ENCODE measurements at places on chromosomes 3 and 15.

GRCh38 chr3:116929505-116930222 is 220.1 kb downstream of the TUSC7 start:
- no peak for DNase-seq

- no peak for DNase-seq
These were observed 156.7 kb upstream of the TSC22D2 start for GRCh38 chr3:150251187-150252062.

DNA sequence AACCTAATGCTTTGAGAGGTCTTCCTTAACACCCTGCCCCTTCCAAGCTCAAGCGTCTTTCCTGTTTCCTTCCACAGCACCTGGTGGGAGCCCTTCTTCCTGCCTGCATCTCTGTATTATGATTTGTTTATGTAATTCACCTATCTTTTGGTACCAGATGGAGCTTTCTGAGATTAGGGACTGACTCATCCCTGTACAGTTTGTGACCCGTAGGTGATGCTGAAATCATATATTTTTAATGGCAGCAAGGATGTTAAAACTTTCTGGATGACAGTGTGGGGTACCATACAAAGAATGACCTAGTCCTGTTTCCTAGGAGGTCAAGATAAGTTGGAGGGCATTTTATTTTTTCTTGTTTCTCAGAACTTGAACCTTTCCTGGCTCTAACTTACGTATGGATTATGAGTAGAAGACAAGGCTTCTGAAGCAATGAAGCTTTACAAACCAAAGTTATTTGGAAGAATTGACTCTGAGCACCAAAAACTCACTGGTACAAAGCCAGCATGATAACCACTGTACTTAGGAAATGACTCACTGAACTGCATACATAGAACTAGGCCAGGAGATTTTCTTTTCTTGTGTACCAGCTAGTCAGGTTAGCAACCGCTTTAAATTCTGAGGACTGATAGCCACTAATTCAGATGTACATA is 46.6 kb downstream of the HHLA2 start:
- DNase-seq: peak; percentile 74

DNA sequence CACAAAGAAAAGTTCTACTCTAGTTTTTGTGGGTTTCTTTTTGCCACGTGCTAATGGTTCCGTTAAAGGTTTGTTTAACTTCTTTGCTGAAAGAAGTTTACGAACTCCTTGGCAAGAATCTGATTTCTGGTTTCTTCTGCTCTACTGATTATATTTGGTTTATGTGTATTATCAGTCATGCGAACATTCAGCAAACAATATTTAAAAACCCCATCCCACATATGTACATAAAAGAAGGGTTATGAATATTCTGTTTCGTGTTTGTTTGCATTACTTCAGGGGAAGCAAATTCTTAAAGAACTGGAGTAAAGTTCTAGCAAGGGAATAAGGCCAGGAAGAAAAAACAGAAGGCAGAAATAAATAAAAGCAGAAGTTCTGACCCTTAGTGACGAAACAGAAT is 9.8 kb downstream of the LARS2 start:
- DNase-seq: no peak

DNA sequence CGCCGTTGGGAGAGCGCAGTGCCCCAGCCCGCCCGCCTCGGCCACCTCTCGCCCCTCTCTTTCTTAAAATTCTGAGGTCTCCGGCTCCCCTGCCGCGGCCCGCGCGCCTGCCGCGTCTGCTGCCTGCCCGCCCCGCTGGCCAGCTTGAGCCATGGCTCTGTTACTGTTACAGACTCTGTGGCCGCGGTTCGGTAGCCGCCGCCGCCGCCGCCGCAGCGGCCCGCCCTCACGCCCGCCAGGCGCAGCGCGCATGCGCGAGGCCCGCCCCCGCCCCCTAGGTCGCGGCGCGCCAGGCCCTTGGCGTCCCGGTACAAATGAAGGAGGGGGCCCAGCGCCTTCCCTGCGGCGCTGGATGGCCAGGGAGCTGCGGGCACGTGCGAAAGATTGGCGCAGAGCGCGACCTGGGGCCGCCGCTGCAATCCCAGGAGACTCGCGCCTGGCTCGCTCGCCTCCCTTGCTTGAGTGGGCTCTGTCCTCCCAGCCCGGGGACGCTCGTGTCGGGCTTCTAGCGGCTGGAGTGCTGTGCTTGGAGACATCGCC is at the start of gene ONECUT1:
ONECUT1 (minus strand) TSS at position 168 of the 540 bp plus-strand sequence. CDS start 452 bp downstream, outside the sequence.
- DNase-seq: peak; percentile 17

DNA sequence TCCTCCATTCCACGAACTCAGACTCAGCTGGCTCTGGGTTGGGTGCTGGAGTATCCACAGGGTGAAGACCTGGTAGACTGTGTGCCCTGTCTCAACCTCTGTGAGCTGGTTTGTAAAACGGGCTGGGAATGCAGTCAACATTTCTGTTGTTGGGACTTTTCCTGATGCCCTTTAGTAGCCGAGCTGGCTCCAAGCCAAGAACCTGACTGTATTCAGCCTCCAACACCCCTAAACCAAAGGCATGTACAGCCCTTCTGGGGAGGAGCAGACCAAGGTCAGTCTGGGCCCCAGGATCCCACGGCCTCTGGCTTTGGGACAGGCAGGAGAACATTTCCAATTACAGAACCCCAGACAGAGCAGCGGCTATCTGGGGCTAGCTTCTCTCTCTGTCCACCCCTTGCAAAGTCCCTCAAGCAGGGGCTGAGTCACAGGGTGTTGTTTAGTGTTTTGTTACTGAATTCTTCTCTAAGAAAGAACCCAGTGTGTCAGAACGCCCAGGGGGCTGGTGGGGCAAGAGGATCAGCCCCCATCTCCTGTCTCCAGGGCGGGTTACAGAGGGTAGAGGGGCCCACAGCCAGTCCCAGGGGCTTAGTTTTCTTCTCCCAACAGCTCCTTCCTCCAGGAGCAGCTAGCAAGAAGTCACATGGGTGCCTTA is 56.8 kb upstream of the SLC6A6 start:
- DNase-seq: no peak

DNA sequence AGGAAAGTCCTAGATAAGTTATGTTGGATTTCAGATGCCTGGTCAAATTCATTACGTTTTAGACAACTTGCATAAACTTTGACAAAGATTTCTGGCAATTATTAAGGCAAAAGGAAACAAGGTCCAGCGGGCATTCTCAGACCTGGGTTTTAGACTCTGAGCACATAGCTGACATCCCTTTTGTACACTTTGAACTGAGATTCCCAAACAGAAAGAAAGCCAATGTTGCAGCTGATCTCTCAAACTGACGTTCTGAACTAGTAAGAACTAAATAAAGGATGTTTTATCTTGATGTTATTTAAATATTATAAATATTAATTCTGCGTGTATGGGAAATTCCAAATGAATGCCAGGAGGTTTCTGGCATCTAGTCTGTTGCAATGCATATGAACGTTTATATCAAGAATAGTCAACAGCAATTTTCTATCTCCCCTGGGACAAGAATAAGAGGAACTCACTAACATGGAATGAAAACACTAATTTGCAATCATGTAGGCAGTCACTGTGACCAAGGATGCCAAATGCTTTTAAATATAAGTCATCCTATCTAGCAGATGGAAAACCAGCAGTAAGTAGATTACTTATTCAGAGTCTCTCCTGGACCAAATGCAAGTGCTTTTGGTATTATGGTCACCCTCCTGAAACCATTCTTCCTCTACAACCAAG is 202.1 kb downstream of the GREM1 start:
- DNase-seq: no peak

DNA sequence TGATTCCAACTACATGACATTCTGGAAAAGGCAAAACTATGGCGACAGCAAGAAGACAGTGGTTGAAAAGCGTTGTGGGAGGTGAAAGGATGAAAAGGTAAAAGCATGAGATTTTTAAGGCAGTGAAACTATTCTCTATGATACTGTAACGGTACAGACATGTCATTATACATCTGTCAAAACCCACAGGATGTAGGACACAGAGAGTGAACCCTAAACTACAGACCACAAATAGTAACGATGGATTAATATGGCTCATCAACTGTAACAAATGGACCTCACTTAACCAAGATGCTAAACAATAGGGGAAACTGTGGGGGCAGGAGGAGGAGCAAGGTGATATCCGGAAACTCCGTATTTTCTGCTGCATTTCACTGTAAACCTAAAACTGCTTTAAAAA is 39.1 kb downstream of the MYO9A start:
- DNase-seq: no peak

GRCh38 chr3:160825311-160825800 is 69.3 kb downstream of the PPM1L start:
- DNase-seq: no peak

DNA sequence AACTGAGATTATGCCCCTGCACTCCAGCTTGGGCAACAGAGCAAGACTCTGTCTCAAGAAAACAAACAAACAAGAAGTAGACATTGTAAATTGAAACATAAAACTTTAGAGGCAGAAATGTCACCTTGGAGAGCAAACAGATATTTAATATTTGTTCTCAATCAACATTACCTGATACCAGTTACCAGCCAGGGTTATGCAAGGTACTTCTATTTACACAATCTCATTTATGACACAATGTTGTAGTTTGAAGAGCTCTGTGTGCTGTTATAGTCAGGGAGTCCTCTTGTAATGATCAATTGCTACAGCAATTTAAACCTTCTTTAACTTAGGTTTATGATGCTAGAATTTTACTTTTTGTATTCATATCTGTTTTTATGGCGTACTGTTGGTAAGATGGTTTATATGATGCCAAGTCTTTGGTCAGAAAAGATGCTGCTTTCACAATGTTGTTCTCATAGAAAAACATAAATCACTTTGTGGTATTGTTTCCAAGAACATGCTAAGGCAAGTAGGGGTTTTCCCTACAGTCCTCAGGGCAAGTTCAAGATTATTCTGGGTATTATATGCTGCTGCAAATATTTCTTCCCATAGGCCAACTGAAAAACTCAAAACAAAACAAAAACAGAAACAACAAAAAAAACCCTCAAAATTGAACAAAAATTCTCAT is 173.5 kb downstream of the TNIK start:
- peak; percentile 22 for DNase-seq

DNA sequence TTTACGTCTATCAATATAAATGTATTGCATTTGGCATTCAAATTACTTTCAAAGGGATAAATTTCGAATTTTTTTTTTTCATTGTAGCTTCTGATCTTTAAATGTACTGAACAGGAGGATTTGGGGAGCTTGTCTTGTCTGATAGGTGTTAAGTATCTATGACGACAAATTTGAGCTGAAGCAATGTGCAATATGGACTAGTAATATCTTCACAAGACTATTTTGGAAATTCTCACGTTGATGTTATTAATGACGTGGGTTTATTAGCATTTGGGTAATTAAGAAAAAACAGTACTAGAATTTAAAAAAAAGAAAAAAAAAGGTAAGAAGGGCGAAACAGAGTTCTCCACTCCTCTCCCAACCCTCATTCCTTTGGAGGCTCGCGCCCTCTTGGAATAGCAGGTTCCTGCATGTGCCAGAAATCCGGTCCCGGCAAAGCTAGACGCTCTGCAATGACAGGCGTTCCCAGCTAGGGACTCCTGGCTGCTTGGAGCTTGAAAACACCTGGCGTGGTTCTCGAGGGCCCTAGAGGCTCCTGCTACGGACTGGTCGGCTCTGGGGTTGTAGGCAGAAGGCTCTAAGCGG is 648 bp upstream of the P2RY1 start:
- DNase-seq: no peak

- DNase-seq: peak; percentile 61
These were observed 31.7 kb downstream of the TMEM212 start for GRCh38 chr3:171874879-171875278.

- no peak for DNase-seq
These were observed 234.8 kb upstream of the TRIM42 start for GRCh38 chr3:140443073-140443472.

- DNase-seq: no peak
These were observed 36.9 kb upstream of the GOLGB1 start for GRCh38 chr3:121786485-121786884.

DNA sequence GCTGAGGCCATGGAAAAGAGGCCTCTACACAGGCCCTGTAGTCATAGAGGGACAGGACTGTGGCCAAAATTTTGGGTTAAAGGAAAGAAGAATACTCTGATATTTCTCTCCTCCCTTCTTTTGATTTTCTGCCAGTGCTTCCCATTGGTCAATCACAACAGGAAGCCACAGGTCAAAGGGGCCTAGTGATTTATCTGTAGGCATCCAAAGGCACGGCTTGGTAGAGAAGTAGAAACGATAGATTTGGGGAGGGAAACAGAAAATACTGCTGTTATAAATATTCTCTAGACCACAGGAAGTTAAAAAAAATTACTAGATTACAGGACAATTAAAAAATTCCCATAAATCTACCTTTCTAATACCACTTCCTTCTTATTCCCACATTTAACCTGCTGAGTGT is 1.7 kb upstream of the CCDC50 start:
- no peak for DNase-seq

- no peak for DNase-seq
These were observed 288.7 kb downstream of the ZIC4 start for GRCh38 chr3:147117631-147118030.

GRCh38 chr3:70771426-70772147 is 459.1 kb upstream of the MDFIC2 start:
- no peak for DNase-seq

DNA sequence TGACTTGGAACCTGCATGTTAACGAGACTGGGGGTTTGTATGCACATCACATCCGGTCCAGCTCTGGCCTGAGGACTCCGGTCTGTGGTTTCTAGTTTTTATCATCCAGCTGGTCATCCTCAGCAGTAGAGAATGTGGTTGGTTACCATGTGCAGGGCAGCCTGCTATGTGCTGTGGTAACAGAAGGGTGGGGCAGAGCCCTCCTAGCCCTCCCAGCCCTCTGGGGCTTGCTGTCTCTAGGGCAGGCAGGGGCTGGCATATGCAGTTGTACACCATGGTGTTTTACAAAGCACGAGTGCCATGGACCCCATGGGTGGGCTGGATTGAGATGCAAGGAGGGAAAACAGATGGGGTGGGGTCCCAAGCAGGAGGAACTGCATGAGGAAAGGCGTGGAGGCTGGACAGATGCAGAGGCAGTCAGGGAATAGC is 70.2 kb downstream of the APBA2 start:
- DNase-seq: peak; percentile 55

- DNase-seq: no peak
These were observed 1.1 kb upstream of the INTS14 start for GRCh38 chr15:65611888-65612615.

GRCh38 chr15:89799918-89800498 is 14.6 kb downstream of the ANPEP start:
- no peak for DNase-seq

DNA sequence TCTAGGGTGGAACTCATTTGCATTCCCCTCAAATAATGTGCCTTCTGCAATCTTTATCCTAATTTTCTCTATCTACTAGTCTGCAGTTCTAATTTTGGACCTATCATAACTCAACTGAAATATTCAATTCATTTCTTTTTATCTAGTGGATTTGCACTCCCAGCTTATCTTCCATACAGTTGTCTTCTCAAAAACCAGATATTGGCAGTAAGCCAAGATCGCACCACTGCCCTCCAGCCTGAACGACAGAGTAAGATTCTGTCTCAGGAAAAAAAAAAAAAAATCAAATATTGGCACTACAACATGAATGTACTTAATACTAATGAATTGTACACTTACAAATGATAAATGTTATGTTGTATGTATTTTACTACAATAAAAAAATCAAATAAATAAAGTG is 18.0 kb upstream of the CHMP2B start:
- no peak for DNase-seq

- peak; percentile 85 for DNase-seq
These were observed 644 bp downstream of the ZNF609 start for GRCh38 chr15:64460724-64461720.

GRCh38 chr3:39531665-39532064 is 64.2 kb downstream of the MOBP start:
- DNase-seq: peak; percentile 70

- DNase-seq: no peak
These were observed 44.9 kb downstream of the CPN2 start for GRCh38 chr3:194306109-194306686.

- DNase-seq: no peak
These were observed 10.6 kb upstream of the RAD51 start for GRCh38 chr15:40684381-40684780.
